ENCODE measurements at places on chromosomes 12 and 14.
A peak's percentile ranks its signal among the peaks of the same experiment; 100 is the strongest.

- H3K27me3 ChIP-seq, result peaks cover 8% of the 10 kb centered on the region
- H3K27ac ChIP-seq, result no peak overlapping the region
- no peaks in the 10 kb centered on the region for H3K36me3 ChIP-seq
- DNase-seq, result no peak
- H3K4me3 ChIP-seq, result no peak overlapping the region
These were observed 240.9 kb downstream of the BCAT1 start for GRCh38 chr12:24708043-24708442.

- peaks cover 3% of the 10 kb centered on the region for H3K36me3 ChIP-seq
- no peak overlapping the region for H3K4me3 ChIP-seq
- peaks cover 25% of the 10 kb centered on the region for H3K4me1 ChIP-seq
- DNase-seq, result no peak
- H3K27ac ChIP-seq, result peak overlapping the region; percentile 63
- H3K27me3 ChIP-seq, result peaks cover 14% of the 10 kb centered on the region
These were observed 30.2 kb upstream of the SRGAP1 start for GRCh38 chr12:63814146-63814772.

DNA sequence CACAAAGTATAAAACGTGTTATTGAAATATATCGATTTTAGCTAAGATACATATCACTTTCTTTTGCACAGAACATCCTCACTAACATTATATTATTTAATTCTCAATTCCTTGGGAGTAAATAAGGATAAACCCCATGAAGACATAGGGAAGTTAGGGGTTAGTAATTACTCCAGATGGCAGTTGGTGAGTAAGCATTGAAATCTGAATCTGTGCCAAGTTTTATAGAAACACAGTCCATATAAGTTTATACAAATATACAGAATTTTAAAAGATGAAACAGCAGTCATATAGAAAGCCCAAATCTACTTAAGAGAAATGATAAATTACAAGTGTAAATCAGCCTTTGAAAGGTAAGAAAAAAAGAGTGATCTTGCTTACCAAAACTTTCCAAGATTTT lies 200.4 kb upstream of the SYT10 start:
- no peaks in the 10 kb centered on the region for H3K4me1 ChIP-seq
- DNase-seq, result no peak
- H3K27me3 ChIP-seq, result no peaks in the 10 kb centered on the region
- no peak overlapping the region for H3K27ac ChIP-seq

DNA sequence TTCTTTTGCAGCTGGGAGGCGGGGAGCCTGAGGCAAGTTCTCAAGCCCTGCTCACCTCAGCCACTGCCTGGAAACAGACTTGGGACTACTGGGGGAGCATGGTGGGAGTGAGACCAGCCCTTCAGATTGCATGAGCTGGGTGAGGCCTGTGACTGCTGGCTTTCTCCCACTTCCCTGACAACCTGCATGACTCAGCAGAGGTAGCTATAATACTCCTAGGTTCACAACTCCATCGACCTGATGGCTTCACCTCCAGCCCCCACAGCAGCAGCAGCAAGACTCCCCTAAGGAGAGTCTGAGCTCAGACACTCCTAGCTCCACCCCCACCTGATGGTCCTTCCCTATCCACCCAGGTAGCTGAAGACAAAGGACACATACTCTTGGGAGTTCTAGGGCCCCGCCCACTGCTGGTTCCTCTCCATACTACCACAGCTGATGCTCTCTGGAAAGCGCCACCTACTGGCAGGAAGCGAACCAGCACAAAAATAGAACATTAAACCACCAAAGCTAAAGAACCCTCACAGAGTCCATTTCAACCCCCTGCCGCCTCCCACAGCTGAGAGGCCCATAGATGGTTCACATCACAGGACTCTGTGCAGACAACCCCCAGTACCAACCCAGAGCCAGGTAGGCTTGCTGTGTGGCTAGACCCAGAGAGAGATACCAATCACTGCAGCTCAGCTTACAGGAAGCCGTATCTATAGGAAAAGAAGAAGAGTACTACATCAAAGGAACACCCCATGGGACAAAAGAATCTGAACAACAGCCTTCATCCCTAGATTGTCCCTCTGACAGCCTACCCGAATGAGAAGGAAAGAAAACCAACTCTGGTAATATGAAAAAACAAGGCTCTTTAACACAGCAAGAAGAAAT lies 68.7 kb downstream of the RPAP3 start:
- H3K36me3 ChIP-seq, result peaks cover 69% of the 10 kb centered on the region
- peaks cover 2% of the 10 kb centered on the region for H3K4me1 ChIP-seq
- no peak overlapping the region for H3K4me3 ChIP-seq

GRCh38 chr12:48875944-48876515 lies 10.4 kb upstream of the RND1 start:
- DNase-seq, result no peak
- H3K27ac ChIP-seq, result no peak overlapping the region
- peaks cover 13% of the 10 kb centered on the region for H3K27me3 ChIP-seq
- H3K36me3 ChIP-seq, result no peaks in the 10 kb centered on the region
- no peaks in the 10 kb centered on the region for H3K4me1 ChIP-seq
- H3K4me3 ChIP-seq, result no peak overlapping the region

DNA sequence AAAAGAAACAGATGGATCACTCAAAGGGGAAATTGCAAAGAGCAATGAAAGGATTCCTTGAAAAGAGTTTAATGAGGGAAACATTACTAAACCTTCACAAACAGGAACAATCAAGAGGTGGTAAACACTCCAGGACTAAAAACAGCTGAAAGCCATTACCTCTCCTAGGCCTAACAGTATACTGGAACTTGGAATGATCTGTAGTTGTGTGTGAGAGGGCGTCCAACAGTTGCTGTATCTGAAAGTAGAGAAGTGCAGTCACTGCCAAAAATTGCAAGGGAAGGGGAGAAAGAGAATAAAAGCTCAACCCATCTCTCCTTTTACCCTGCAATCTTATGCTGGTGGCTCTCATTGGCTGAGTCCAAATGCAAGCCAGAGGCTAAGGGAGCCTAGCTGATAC lies 17.0 kb upstream of the MIS18BP1 start:
- H3K27me3 ChIP-seq, result no peaks in the 10 kb centered on the region
- H3K4me1 ChIP-seq, result no peaks in the 10 kb centered on the region
- DNase-seq, result no peak
- H3K36me3 ChIP-seq, result no peaks in the 10 kb centered on the region

DNA sequence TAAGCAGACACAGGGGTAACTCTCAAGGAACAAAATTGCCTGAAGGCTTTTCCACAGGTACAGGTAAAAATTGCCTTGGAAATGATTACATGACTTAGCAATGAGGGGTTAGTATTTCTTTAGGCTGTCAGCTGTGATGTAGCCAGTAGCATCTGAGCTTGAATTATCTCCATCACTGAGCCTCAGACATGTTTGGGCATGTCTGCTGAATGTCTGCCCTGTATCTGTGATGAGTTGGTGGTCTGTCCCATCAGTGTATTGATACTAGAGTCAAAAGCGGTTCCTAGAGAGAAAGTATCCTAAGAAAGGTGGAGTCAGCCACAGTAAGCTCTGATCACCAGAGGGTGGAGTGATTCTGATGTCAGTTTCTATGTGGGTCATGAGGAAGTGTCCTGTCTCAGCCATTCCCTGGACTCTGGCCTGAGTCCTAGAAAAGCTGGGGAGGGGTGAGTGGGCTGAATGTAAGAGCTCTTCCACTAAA lies 16.3 kb downstream of the AKAP6 start:
- H3K4me1 ChIP-seq, result peaks cover 4% of the 10 kb centered on the region
- no peak for DNase-seq
- H3K4me3 ChIP-seq, result no peak overlapping the region
- H3K27me3 ChIP-seq, result no peaks in the 10 kb centered on the region
- no peak overlapping the region for H3K27ac ChIP-seq
- H3K36me3 ChIP-seq, result no peaks in the 10 kb centered on the region

DNA sequence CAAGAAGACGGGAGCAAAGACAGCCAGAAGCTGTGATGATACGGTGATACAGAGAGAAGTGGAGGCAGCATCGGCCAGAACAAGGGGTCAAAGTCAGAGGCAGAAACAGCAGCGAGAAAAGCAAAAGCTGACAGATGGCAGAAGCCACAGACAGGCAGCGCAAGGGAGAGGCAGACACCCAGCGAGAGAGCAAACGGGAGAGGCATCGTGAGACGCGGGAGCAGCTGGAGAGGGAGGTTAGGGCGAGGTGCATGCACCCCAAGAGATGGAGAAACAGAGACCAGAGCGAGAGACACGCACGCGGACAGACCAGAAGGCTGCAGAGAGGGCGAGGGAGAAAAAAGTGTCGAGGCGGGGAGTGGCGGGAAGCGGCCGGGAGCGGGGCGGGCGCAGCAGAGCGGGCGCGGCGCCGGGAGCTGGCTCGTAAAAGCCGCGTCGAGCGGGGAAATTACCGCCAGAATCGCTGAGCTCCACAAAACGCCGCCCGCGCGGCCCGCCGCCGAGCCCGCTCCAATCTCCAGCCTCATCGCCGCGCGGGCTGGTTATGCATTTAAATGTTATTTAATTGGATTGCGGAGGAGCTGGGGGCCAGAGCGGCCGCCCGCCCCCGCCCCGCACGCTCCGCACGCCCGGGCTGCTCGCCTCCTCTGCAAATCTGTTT lies 15.6 kb downstream of the SMUG1 start:
- H3K4me3 ChIP-seq, result no peak overlapping the region
- no peaks in the 10 kb centered on the region for H3K36me3 ChIP-seq
- peaks cover 3% of the 10 kb centered on the region for H3K27me3 ChIP-seq
- peak; percentile 42 for DNase-seq
- no peak overlapping the region for H3K27ac ChIP-seq

- H3K27me3 ChIP-seq, result no peaks in the 10 kb centered on the region
- DNase-seq, result peak; percentile 81
- H3K4me3 ChIP-seq, result peak overlapping the region; percentile 79
- H3K4me1 ChIP-seq, result peaks cover 89% of the 10 kb centered on the region
These were observed 36.9 kb downstream of the BCL11B start for GRCh38 chr14:99234961-99235571.

GRCh38 chr14:68181519-68182326 lies 362.1 kb downstream of the RAD51B start:
- H3K4me1 ChIP-seq, result peaks cover 30% of the 10 kb centered on the region
- no peak overlapping the region for H3K4me3 ChIP-seq
- H3K27ac ChIP-seq, result peak overlapping the region; percentile 72
- H3K27me3 ChIP-seq, result no peaks in the 10 kb centered on the region
- peaks cover 3% of the 10 kb centered on the region for H3K36me3 ChIP-seq

DNA sequence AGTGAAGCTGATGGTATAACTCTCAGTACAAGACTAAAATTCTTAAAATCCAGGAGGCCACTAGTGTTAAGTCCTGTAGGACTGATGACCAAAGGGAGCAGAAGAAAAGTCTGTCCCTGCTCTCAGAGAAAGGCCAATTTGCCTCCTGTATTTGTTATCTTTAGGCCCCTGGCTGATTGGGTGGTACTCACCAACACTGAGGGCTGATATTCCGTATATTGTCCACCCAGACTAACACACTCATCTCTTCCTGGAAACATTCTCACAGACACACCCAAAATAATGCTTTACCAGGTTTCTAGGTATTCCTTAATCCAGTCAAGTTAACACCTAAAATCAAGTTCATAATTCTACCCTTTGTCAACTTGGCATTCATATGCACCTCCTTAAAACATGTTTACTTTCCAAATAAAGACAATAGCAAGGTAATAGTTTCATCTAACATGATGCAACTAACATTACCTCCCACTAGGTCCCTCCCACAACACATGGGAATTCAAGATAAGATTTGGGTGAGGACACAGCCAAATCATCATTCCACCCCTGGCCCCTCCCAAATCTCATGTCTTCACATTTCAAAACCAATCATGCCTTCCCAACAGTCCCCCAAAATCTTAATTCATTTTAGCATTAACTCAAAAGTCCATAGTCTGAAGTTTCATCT lies 84.3 kb downstream of the EGLN3 start:
- no peaks in the 10 kb centered on the region for H3K27me3 ChIP-seq
- no peak overlapping the region for H3K27ac ChIP-seq
- H3K4me1 ChIP-seq, result no peaks in the 10 kb centered on the region
- DNase-seq, result no peak
- no peaks in the 10 kb centered on the region for H3K36me3 ChIP-seq

- DNase-seq, result no peak
- H3K4me1 ChIP-seq, result no peaks in the 10 kb centered on the region
- no peak overlapping the region for H3K27ac ChIP-seq
- no peaks in the 10 kb centered on the region for H3K27me3 ChIP-seq
- H3K36me3 ChIP-seq, result peaks cover 15% of the 10 kb centered on the region
These were observed 69.4 kb downstream of the SLC38A6 start for GRCh38 chr14:61050417-61050816.
